Activated T-helper 1 cell treated with anti-CD3 and anti-CD28 coated beads, Interleukin-12 subunit alpha, Interleukin-12 subunit beta, Interleukin-2, Interleukin-4 antibody, amounts not matched to agents 30 ng/mL and 10 ng/mL and 1 ng/mL, durations not matched to agents 14 hours and 24 hours and 36 hours (primary cell): ENCODE measurements at places on chromosomes 13 and 19.

- no peak for DNase-seq
Observed at GRCh38 chr13:35093356-35093755, 151.3 kb downstream of the NBEA start.

GRCh38 chr13:42377640-42378382 is 105.9 kb downstream of the AKAP11 start:
- DNase-seq: peak; percentile 68

DNA sequence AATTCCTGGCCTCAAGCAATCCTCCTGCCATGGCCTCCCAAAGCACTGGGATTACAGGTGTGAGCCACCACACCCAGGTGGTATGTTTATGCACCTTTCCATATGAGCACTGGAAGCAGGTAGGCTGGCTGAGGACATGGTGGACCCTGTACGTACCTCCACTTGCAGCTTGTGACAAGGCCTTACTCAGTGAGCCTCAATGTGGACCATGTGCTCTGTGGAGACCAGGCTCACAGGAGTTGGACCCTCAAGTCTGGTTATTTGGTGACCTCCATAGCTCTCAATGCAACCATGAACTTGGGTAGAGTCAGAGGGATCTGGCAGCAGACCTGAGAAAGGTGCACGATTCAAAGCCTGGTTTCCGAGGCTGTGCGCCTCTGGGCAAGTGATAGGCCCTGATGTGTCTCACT is 5.5 kb downstream of the ACP4 start:
- no peak for DNase-seq

- no peak for DNase-seq
Observed at GRCh38 chr13:41075034-41075433, 13.7 kb downstream of the WBP4 start.

DNA sequence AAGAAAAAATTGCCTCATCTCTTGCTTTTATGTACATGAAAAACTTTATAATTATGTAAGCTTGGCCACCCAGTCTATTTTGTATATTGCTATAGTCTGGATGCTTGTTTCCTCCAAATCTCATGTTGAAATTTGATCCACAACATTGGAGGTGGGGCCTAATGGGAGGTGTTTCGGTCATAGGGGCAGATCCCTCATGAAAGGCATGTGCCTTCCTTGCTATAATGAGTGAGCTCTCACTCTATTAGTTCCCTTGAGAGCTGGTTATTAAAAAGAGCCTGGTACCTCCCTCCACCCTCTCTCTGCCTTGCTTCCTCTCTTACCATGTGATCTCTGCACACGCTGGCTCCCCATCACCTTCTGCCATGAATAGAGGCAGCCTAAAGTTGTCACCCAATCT is 1005.1 kb downstream of the PCDH9 start:
- no peak for DNase-seq
